ENCODE measurements at places on chromosomes 16 and 17. TPM values are rescaled to one million over a fixed set of nuclear protein-coding genes. Genes with fewer than 3 reads are reported as not detected.

The SMIM5 gene
- 3.4 TPM for polyA plus RNA-seq

The IL21R gene
- polyA plus RNA-seq = 1.2 TPM

The NXPH3 gene
- 0.84 TPM for polyA plus RNA-seq

DNA sequence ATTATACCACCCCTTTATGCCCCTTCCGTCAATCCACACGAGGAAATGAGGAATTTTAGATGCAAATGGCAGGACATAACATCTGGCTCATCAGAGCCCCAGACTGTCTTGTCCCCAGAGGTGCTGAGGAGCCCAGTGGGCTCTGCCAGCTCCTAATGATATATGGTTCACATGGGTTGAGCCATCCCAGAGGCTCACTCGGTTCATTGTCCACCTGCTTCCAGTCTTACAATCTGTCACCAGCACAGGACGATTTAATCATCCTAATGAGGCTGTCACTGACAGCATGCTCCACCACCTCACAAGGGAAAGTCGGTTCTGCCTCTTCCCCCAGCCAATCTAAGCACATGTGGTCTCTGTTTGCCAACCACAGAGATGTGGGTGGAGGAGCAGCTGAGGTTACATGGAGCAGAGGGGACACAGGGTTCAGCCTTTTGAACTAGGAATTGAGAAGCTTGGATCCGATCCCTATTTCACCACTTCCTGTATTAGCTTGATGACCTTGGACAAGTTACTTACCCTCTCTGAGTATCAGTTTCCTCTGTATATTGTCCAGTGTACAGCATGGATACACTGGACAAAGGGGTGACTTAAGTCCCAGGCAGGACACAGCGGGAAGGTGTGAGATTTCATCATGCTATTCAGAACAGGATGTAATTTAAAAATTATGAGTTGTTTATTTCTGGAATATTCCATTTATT lies 27.0 kb upstream of the DHX8 start:
- no peak for DNase-seq

The GPRC5B gene
- 32.9 TPM for polyA plus RNA-seq

The TBCD gene
- 119 TPM for polyA plus RNA-seq

- DNase-seq = no peak
Measured at GRCh38 chr17:80315517-80316182, 55.0 kb downstream of the RNF213 start.

DNA sequence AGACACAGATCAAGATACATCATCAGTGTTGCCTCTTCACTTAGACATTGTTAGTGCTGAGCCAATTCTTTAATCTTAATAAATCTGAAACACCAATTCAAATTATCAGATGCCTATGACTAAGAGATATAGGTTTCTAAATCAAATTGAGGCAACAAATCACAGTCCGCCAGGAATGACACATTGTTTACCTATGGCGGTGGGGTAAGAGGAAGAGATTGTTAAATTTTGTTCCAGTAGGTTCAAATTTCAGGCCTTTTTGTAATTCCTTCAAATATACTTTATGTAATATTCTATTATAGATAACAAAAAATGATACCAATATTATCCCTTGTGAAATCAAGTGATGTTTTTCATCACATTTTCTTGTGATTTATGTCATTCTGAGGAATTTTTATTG lies 145.9 kb downstream of the CDH8 start:
- no peak for DNase-seq

GRCh38 chr17:41308918-41309359 lies at the start of gene KRTAP16-1:
Gene KRTAP16-1 (minus strand): TSS chr17:41309309. CDS start chr17:41309253, 56 bp downstream.
- no peak for DNase-seq

DNA sequence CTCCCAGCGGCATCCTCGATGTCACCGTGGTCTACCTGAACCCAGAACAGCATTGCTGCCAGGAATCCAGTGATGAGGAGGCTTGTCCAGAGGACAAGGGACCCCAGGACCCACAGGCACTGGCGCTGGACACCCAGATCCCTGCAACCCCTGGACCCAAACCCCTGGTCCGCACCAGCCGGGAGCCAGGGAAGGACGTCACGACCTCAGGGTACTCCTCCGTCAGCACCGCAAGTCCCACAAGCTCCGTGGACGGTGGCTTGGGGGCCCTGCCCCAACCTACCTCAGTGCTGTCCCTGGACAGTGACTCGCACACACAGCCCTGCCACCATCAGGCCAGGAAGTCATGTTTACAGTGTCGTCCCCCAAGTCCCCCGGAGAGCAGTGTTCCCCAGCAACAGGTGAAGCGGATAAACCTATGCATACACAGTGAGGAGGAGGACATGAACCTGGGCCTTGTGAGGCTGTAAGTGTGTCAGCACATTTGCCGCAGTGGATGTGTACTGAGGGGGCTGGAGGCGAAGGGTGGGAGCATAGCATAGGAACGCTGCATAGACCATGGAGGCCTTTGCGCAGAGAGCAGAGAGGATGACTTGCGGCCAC lies 3.3 kb upstream of the TEDC2 start:
- DNase-seq = no peak

The MEIOC gene
- polyA plus RNA-seq = 1.5 TPM

- DNase-seq = no peak
Measured at GRCh38 chr16:71258372-71258771, 27.9 kb upstream of the HYDIN start.

GRCh38 chr16:85785927-85786326 lies 13.4 kb downstream of the EMC8 start:
- DNase-seq = no peak

- DNase-seq = no peak
Measured at GRCh38 chr16:70713824-70714223, 28.0 kb upstream of the MTSS2 start.

The GRAPL gene
- 6.1 TPM for polyA plus RNA-seq

DNA sequence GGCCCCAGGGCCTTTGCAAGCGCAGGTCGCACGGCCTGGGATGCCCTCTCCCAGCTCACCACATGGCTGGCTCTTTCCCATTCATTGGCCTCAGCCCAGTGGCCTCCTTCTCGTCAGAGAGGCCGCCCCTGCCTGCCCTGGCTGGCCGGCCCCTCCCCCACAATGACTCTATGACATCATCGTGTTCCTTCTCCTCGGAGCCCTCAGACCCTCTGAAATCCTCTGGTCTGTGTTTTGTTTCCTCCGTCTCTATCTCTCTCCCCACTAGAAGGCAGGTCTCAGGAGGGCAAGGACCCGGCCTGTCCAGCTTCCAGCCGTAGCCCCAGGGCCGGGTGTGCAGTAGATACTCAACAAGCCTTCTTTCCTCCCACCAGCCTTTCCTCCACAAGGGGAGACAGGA lies 164.8 kb upstream of the FOXF1 start:
- no peak for DNase-seq

- DNase-seq = no peak
Measured at GRCh38 chr16:47162670-47163420, 19.1 kb upstream of the NETO2 start.

The TOM1L1 gene
- polyA plus RNA-seq = 50.3 TPM

- DNase-seq = no peak
Measured at GRCh38 chr16:86214326-86215232, 295.7 kb upstream of the FOXF1 start.

DNA sequence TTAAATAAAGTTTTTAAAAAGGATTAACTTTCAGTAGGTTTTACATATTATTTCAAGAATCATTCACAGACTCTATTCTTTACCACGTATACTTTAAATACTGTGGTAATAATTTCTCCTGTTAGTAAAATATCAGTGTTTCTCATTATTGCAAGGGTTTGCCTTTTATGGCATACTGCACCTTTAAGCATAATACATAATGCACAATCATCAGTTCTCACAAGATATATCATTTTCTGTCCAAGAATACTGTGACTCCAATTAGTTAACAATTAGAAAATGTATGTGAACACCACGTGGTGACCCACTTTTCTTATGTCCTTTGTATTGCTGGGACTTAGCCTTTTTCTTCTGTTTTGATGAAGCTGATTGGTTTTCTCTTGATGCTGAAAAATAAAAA lies 25.7 kb downstream of the NME2 start:
- DNase-seq = no peak

GRCh38 chr16:84223456-84223855 lies 16.4 kb downstream of the KCNG4 start:
- no peak for DNase-seq

GRCh38 chr17:82461827-82462524 lies 3.4 kb downstream of the NARF start:
- no peak for DNase-seq

- DNase-seq = peak; percentile 39
Measured at GRCh38 chr17:30600830-30601494, 123.8 kb downstream of the GOSR1 start.

The CRYBA1 gene
- not detected for polyA plus RNA-seq

DNA sequence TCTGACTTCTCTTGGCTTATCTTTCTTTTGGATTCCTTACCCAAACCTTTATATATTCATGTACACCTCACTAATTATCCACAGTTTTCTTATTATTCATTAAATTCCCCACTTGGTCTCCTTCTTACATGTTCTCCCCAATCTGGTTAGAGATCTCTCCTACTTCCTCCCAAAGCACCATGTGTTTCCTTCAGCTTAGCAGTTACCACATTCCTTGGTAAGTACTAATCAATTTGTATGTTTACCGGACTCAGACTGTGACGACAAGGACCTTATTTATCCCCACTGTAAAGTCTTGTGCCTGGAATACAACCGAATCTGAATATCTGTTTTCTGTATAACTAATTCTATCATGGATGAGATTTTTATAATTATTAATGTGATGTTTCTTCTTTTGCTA lies 389.5 kb downstream of the KCNJ2 start:
- no peak for DNase-seq

The ZP2 gene
- 1.3 TPM for polyA plus RNA-seq

DNA sequence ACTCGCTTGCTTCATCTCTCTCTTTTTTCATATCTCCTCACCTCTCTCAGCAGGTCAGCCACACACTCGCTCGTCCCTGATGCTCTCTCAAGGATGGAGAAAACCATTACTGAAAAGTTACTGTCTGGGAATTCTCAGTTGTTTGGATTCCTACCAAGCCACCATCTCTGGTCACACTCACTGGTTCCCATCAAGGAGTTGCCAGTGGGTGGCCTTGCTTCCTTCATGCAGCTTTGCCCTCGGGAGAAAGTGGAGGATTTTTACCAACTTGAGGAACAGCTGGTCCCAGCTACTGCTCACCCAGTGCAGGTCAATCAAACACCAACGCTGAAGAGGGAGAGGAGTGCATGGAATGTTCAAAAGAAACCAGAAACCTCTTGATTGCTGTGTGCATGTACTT lies 25.3 kb downstream of the MEOX1 start:
- no peak for DNase-seq

The GSE1 gene
- polyA plus RNA-seq = 120 TPM

The PRAC1 gene
- polyA plus RNA-seq = not detected

DNA sequence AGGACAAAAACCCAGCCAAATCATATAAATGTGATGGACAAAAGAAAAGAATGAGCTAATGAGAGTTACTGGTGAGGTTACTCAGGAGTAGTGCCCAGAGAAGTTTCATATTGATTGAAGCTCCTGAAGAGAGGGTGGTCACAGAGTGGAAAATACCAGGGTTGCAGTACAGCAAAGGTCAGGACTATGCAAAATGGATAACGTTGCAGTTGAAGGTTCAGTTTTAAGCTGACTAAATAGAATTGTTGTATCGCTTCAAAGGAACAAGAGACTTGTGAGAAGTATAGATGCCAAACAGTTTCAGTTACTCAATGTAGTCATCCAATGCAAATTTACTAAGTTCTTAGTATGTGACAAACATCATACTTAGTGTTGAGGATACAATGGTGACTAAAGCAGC lies 47.1 kb downstream of the ABCA8 start:
- no peak for DNase-seq

DNA sequence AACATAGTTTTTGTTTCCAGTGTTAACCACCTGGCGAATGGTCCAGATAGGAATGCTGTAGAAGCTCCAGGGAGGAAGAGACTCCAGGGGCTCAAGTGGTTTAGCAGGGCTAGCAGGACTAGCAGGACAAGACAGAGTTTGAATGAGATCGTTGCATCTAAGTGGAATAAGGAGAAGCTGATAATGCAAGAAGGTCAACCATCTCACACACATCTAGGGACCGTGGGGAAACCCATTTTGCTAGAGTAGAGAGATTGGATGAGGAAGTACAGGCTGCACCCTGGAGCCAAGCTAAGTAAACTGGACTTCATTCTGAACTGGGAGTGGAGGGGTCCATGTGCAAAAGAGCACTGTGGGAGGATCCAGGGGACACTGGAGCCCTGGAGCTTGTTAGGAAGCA lies 86.1 kb upstream of the HSBP1 start:
- no peak for DNase-seq

The KRT39 gene
- polyA plus RNA-seq = not detected

GRCh38 chr17:56173026-56173425 lies 19.8 kb downstream of the ANKFN1 start:
- DNase-seq = no peak

DNA sequence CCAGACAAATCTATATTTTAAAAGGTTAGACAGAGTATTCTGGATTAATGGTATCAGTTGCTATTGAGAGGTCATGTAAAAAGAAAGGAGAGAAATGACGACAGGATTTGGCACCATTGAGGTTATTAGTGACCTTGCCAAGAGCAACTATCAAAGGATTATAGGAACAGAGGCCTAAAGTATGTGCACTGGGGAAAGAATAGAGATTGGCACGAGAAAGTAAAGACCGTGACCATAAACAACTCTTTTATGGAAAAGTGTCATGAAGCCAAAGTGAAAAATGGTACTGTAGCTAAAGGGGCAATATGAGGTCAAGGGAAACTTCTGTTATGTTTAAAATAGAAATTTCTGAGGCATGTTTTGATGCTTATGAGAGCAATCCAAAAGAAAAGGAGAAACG lies 115.2 kb upstream of the KIF2B start:
- DNase-seq = no peak

The SERPINF2 gene
- polyA plus RNA-seq = 3.5 TPM

DNA sequence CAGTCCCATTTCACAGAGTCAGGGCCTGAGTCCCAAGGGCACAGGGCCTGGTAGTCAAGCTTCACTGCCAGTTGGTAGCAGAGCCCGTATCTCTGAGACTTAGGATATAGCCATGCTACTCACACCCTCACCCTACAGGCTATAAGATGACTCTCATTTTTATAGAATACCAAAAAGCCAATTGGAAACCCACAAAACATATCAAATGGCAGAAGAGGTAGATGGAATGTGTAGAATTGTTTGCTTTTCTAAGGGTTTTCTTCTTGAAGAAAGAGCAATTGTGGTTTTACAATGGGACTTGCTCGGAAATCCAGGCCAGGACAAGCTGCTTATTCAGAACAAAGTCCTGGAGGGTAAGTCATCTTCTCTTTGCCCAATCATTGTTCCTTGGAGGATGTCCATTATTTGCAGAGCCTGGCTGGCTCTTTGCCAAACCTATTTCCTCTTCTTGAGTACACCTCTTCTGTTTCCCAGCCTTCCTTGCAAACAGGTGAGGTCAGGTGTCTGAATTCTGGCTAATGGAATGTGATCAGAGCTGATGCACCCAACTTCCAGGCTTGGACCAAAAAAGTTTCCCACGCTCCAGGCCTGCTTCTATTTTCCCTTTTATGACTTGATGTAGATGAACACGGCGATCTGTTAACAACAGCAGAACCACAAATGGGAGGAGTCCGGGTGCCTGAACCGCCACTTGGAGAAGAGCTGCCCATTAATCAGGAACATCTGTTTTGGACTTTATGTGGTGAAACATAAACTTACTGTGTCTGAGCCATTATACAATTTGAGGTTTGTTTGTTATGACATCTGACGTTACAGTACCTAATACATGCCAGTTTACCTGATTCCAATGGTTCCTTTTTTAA lies 16.9 kb upstream of the CCL22 start:
- peak; percentile 26 for DNase-seq

Measured in right lung (tissue), 10 donors.